ENCODE measurements at places on chromosomes 4 and X.

GRCh38 chr4:19829101-19829500 is 422.6 kb upstream of the SLIT2 start:
- no peak for DNase-seq

DNA sequence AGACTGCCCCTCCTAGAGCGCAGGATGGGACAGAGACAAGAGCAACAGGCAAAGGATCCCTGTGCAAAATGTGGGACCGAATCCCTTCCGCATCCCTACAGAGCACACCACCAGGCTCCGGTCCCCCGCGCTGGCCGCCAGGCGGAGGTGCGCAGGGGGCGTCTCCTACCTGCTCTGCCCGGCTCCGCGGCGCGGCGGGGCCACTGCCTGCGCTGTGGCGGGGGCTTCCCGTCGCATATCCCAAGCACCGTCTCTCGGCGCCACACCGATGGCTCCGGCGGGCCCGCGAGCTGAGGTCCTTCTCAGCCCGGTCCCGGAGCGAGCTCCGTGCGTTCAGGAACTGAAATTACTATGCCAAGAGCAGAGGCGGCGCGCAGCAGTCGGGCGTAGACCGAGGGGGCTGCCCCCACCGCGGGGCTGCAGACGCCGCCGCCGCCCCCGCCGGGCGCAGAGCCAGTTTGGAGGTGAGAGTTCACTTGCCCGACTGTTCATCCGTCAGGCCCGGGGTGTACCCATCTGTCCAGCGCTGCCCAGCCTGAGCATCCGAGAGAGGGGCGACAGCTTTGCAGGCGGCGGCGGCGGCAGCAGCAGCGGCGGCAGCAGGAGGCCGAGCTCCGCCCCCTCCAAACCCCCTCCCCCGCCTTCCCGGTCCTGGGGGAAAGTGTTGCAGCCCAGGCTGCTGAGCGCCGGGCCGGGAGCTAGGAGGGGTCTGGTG is at the start of gene GPRIN3:
Gene GPRIN3, minus strand, starts transcription at position 355 of the 715 bp plus-strand sequence. CDS start 57,690 bp downstream, outside the sequence.
- DNase-seq = peak; percentile 44

GRCh38 chr4:25955705-25956104 is 41.7 kb downstream of the SMIM20 start:
- DNase-seq = no peak

DNA sequence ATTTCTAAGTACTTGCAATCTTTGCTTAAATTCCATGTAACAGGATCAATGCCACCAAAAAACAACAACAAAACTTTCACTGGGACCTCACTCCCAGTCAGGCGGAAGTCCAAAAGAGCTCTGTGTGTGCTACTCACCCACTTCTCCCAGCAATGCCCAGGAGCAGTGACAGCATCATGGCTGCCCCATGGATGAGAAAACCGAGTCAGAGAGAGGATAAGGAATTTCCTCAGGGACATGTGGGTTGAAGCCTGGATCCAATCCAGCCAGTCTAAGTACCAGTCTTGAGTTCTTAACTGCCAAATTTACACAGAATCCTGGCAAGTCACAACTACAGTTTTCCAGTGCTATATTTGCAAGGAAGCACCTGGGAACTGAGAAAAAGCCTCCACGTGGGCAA is 64.5 kb downstream of the STX18 start:
- no peak for DNase-seq

GRCh38 chr4:162461952-162462351 is 298.2 kb upstream of the FSTL5 start:
- DNase-seq = no peak

DNA sequence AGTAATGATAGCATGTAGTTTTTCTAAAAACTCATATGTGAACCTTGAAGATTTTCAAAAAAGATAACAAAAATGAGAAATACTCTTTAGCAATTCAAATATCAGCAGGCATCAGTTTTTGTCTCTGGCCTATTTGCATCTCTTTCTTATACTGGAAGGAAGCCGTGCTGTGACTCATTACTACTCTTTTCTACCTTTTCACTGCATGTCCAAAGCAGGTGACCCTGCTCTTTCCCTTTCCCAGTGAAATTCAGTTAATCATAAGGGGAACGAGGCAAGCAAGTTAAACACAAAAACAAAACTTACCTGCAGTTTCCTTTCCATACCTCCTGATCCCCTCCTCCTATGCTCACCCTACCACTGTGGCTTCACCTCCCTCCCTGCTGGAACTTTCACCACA is 9.3 kb downstream of the SPATA4 start:
- DNase-seq = no peak

- DNase-seq = no peak
These were observed 62.3 kb upstream of the ADRA2C start for GRCh38 chr4:3703677-3704521.

DNA sequence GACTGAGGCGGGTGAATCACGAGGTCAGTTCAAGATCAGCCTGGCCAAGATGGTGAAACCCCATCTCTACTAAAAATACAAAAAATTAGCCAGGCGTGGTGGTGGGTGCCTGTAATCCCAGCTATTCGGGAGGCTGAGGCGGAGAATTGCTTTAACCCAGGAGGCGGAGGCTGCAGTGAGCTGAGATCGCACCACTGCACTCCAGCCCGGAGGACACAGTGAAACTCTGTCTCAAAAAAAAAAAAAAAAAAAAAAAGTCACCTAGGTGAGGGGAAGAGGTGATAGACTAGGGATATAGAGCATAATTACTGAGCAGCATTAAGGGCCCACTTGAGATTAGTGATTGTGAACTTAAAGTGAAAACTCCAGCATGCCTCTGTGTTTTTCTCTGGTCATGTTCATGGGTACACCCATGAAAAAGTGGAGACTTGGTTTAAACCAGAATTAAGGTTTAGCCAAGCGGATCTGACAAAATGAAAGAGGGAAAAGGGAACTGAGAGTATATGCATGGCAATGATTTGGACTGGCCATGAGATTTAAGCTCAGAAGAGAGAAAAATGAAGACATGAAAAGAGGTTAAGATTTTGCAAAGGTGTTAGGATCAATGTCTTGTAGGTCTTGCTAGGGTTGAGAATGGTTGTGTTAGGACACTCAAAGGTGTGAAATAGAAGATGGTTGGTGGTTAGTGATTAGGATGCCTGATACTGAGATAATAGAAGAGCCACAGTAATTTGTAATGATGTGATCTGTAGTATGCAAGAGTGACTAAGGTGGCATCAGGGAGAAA is 105.0 kb downstream of the RAB28 start:
- no peak for DNase-seq

- DNase-seq = no peak
These were observed 95.4 kb downstream of the GPR143 start for GRCh38 chrX:9670136-9670814.

- no peak for DNase-seq
These were observed 33.0 kb upstream of the KIAA0232 start for GRCh38 chr4:6749340-6750171.

DNA sequence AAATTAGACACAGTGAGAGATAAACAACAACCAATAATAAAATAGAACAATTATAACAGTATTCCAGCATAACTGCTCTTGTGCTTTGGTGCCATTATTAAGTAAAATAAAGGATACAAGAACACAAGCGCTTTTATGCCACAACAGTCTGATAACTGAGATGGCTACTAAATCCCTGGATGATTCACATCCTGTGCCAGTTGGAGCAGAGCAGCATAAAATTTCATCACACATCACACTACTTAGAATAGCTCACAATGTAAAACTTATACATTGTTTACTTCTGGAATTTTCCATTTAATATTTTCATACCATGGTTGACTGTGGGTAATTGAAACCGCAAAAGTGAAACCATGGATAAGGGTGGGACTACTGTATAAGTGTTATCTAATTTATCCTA is 399.9 kb upstream of the CNKSR2 start:
- DNase-seq = no peak

DNA sequence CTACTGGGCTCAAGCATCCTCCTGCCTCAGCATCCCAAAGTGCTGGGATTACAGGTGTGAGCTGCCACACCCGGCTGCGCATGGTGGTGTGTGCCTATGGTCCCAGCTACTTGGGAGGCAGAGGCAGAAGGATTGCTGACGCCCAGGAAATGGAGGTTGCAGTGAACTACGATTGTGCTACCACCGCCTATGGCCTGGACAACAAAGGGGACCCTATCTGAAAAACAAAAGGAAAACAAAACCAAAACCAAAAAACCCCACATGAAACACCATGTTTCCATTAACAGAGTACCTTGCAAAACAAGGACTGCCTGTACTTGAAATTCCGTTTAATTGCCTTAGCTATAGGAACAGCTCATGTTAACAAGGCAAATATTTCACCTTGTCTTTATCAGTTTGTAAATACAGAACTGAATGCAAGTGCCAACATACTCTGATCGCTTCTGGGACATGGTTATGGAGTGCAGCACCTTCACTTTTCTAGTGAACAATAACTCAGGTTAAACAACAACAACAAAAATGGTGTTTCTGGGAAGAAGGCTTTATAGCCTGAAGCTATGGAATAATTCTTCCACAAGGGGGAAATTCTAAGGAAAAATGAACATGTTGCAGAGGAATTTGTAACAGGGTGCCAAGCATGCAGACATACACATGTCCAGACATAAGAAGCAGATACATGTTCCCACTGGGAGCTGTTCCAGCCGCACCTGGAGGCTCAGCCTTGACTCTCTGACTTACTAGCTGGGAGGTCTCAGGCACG is 73.2 kb upstream of the STS start:
- DNase-seq = no peak

- DNase-seq = no peak
These were observed 912.0 kb upstream of the TENM3 start for GRCh38 chr4:181331214-181331613.

DNA sequence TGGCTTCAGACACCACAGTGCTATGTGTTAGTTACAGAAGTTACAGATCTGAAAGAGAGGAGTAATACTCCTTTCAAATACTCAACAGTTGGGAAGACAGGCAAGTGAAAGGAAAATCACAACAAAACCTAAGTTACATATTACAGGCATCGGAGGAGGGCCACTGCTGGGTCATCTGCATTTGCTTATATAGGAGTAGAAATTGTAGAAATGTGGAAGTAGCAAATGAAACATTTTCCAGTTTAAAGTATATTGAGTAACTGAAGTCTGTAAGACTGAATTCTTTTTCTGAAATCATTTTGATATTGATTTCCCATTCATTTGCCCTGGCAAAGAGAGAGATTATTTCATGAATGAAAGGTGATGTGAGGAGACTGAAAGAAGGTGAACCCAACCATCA is 201.7 kb downstream of the SPRY1 start:
- no peak for DNase-seq

DNA sequence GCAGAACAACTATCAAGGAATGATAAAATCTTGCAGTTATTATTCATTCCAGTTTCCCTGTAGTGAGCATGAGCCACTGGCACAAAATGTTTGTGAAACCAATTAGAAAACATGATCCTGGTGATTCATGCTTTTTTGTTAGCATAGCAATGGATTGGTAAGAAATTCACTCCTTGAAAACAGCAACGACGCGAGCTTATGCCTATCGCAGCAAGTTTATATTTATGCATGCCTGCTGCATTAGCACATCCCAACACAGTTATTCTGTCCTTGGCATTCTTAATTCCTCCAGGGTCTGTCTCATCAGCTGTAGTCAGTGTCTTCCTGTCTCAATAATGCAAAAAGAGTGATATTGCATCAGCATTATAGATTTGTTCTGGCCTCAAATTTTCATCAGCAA is 975.9 kb downstream of the STIM2 start:
- DNase-seq = no peak
